ENCODE measurements at places on chromosomes 16 and 17. TPM values are rescaled to one million over a fixed set of nuclear protein-coding genes. Genes with fewer than 3 reads are reported as not detected.

- no peak for DNase-seq
Observed at GRCh38 chr16:66382171-66382965, 15.9 kb downstream of the CDH5 start.

GRCh38 chr17:66468241-66469087, 166.1 kb downstream of the PRKCA start:
- DNase-seq = no peak

DNA sequence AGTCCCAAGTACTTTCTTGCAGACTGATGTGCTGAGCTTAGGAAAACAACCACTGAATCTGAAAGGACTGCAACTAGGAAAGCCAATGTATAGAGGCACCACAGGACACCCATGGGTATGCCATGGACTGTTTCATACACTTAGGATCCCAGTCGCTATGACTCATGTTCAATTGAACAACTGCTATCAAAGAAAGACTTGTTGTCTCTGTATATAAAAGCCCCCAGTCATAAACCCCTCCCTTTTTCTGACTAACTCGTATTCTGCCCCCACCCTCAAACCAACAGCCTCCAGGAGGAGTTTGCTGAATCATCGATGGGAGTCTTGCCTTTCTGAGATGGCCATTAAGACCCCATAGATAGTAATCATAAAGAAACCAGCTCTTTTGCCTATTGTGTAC, 205.4 kb downstream of the ANKFN1 start:
- no peak for DNase-seq

- no peak for DNase-seq
Observed at GRCh38 chr16:7026639-7027038, 306.0 kb upstream of the RBFOX1 start.

DNA sequence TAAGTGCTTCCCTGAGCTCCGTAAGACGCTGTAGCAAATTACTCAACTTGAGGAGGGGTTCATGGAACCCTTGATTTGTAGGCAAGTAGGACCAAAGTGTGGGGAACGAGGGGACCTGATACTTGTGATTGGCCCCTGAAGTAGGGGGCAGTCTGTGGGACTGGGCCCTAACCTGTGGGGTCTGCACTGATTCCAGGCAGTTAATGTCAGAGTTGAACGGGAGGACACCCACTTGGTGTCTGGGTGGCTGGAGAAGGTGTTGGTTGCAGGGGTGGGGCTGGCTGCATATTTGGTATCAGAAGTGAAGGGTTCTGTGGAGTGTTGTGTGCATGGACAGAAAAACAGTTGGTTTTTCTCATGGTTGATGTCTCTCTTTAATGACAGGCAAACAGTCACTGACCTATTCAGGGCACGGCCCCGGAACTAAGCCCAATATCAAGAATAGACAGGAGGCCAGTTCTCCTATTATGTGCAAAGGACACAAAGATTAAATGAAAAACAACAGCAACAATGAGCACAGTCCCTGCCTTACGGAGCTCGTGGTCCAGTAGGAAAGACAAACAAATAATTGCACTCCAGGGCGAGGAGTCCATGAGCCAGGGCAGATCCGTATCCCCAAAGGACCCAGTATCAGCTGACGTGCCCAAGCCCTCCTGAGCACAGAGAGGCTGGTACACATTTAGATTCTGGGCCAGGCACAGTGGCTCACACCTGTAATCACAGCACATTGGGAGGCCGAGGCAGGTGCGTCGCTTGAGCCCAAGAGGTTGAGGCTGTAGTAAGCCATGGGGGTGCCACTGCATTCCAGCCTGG, 19.2 kb downstream of the MXRA7 start:
- DNase-seq = no peak

DNA sequence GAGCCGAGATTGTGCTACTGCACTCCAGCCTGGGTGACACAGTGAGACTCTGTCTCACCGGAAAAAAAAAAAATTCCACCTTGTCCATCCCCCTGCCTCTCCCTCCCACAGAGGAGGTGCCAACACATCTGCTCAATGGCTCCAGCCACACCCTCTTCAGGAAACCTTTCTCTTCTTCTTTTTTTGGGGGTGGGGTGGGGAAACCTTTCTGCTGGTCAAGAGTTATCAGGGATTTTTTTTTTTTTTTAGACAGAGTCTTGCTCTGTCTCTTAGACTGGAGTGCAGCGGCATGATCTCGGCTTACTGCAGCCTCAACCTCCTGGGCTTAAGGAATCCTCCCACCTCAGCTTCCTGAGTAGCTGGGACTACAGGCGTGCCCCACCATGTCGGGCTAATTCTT, 18.7 kb downstream of the TNS4 start:
- no peak for DNase-seq

- DNase-seq = no peak
Observed at GRCh38 chr17:17783116-17783824, 53.5 kb downstream of the SREBF1 start.

- no peak for DNase-seq
Observed at GRCh38 chr17:82240506-82241182, 11.8 kb downstream of the SLC16A3 start.

- DNase-seq = no peak
Observed at GRCh38 chr16:11004973-11005610, 60.7 kb downstream of the CLEC16A start.

DNA sequence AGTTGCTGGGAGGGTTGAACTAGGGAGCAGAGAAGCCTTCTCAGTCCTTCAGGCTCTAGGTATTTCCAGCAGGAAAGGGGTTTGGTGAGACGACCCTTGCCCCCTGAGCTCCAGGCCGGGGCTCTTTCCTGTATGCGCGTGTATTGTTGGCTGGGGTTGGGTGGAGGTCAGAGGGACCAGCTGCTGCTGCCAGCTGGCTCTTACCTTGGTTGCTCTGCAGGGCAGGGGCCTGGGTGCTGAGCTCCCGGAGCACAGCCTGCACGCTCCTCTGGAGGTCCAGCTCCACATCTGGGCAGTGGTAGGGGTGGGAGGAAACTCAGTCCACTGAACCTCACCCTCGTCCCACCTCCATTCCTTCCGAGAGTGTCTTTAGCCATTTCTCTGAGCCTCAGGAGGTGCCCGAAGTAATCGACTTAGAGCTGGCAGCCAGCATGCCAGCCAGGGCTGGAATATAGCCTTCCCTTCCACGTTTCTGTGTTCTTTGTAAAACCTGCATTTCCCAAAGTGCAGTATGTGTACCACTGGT, 28.0 kb downstream of the PIK3R6 start:
- peak; percentile 1 for DNase-seq

GRCh38 chr16:6571044-6571443, 761.6 kb upstream of the RBFOX1 start:
- DNase-seq = no peak

DNA sequence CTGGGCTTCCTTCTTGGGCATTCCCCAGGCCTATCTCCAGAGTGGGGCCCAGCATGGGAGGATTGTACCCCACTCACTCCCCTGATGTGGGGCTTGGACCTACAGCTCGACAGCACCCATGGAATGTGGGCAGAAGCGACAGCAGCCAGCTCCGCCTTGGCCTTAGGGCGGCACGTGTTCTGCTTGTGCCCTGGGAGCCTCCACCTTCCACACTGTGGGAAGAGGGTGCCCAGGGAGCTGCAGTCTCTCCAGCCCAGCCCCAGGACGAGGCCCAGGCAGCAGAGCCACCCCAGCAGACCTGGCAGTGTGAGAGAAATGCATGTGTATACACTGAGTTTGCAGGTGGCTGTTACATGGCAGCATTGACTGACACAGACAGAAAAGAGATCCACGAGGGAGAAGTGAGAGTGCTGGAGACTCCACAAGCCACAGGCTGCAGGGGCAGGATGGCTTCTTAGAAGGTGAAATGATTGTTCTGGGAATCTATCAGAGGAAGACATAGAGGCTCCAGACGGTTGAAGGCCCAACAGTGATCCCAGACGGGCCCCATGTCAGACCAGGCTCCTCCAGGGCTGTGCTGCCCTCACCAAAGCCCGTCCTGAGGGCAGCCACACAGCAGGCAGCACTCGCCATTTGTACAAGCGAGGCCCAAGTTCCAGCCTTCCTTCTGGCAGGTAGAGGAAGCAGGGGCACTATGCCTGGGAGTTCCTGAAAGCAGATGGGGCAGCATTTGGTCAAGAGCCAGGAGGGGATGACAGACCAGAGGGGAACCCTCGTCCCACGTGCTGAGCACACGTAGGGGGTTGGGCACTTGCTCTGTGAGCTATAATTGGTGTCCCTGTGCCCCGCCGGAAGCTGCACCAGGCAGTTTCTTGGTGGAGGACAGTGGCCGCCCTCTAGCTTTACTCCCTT, 2.8 kb upstream of the DNASE1 start:
- DNase-seq = no peak

- DNase-seq = no peak
Observed at GRCh38 chr16:73549984-73550631, 502.2 kb upstream of the ZFHX3 start.

DNA sequence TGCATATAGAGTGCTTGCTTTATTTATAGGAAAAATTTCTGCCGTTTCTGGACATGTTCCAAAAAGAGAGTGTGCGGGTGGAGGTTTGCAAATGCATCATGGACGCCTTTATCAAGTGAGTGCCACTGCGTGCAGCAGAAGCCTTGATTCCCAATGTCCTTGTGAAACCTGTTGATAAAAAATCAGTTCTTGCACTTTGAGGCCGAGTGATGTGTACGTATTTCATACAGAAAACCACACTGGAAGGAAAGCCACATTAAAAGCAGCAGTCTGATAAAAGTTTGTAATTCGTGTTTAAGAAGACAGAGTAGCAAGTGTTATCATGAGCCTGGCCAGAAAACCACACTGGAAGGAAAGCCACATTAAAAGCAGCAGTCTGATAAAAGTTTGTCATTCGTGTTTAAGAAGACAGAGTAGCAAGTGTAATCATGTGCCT, 78.0 kb downstream of the KNOP1 start:
- no peak for DNase-seq

GRCh38 chr16:67151431-67152097, 766 bp upstream of the B3GNT9 start:
- DNase-seq = no peak

- DNase-seq = no peak
Observed at GRCh38 chr17:59485946-59486345, 79.5 kb upstream of the DHX40 start.

DNA sequence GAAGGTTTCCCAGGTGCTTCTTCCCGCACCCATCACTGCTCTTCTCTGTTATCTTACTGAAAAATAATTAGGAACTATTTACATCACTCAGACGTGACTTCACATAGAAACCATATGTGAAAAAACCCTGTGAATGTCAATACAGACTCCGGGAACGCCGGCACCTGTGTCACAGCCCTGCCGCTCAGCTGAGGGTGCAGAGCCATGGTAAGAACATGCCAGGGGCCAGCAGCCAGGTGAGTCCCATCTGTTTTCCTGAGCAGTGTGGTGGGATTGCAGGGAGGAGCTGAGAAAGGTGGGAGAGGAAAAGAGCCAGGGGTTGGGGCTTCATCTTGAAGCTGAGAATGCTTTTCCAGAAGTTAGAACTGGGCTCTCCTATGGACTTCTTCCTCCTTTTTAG, 13.7 kb downstream of the FOXF1 start:
- no peak for DNase-seq

- DNase-seq = no peak
Observed at GRCh38 chr17:61366715-61367413, 32.8 kb upstream of the TBX2 start.

- no peak for DNase-seq
Observed at GRCh38 chr17:7144213-7144612, 29.6 kb upstream of the ASGR2 start.

- DNase-seq = no peak
Observed at GRCh38 chr17:5585836-5586521, 1.7 kb upstream of the NLRP1 start.

DNA sequence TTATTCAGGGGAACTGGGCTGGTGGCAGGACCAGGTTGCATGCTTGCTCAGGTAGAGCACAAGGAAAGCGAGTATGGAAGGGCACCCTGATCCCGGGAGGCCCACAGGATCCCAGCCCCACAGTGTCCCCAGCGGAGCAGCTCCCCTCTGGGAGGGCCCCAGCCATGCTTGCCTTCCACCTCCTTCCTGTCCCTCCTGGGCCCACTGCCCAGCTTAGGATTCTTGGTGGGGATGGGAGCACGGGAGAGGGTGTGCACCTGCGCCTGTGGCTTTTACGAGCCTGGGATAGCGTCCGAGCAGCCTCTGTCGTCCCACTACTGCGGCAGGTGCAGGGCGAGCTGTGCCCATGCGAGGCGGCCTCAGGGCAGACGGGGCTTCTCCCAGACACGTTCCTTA, 114.5 kb downstream of the BANP start:
- DNase-seq = no peak

GRCh38 chr17:77735566-77736198, 222.8 kb upstream of the TNRC6C start:
- DNase-seq = peak; percentile 60

- no peak for DNase-seq
Observed at GRCh38 chr17:68576811-68577496, 24.2 kb downstream of the FAM20A start.

GRCh38 chr16:89013692-89014402, 36.8 kb upstream of the CBFA2T3 start:
- no peak for DNase-seq

GRCh38 chr16:75620326-75621169, 2.5 kb downstream of the ADAT1 start:
- no peak for DNase-seq

DNA sequence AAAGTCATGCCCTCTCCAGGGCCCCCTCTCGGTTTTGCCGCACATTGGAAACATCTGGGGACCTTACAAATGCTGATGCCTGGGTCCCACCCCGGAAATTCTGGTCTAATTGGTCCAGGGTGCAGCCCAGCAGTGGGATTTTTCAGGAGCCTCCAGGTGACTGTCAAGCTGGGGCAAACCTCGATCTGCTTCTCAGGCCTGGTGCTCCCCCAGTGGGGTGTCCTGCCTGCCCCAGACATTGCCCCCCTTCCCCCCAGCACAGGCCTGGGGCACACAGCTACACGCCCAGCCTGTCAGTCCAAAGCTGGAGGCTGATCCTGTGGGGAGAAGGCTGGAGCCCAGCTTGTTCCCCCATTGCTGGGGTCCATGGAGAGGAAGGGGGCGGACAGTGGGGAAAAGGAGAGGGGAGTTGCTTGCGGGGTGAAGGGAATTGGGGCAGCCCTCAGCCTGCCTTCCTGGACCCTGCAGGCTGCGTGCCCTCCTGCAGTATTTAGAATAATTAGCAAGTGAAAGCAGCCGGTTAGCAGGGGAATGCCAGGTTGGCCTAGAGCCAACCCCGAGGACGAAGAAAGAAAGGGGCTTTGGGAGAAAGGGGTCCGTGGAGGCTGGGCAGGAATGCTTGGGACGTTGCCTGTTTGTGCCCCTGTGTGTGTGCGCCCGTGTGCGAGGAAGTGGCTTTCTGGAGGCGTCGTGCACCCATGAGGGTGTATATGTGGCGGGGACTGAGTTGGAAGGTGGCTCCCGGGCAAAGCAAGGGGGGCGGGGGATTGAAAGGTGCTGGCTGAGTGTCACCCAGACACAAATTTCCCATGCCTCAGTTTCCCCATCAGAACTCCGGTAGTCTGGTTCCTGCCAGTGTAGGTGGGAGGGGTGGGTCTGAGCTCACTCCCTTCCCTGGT, 5.9 kb downstream of the FOXJ1 start:
- DNase-seq = no peak

The NAT9 gene
- total RNA-seq = 18.7 TPM

The GSDMA gene
- 0.75 TPM for total RNA-seq

The PMFBP1 gene
- 2.0 TPM for total RNA-seq

The PRR15L gene
- total RNA-seq = 1.2 TPM

The MFSD6L gene
- total RNA-seq = not detected

The SRL gene
- 295 TPM for total RNA-seq

The DHRS7C gene
- 201 TPM for total RNA-seq

The MT1M gene
- total RNA-seq = 9.9 TPM

The ERAL1 gene
- total RNA-seq = 32.0 TPM

The CHRNE gene
- 49.3 TPM for total RNA-seq

The KDM6B gene
- total RNA-seq = 11.1 TPM

The MYH2 gene
- total RNA-seq = not detected

The TP53TG3F gene
- not detected for total RNA-seq

The PITPNM3 gene
- 1.2 TPM for total RNA-seq

The BCO1 gene
- total RNA-seq = not detected

The LRRC46 gene
- 0.59 TPM for total RNA-seq

The ADCY7 gene
- total RNA-seq = 8.5 TPM
